ENCODE measurements at places on chromosomes 4 and X.

GRCh38 chr4:123953566-123953965 is 557.0 kb downstream of the SPRY1 start:
- no peak for DNase-seq

- DNase-seq: no peak
These were observed 12.0 kb downstream of the HMX1 start for GRCh38 chr4:8859550-8860095.

DNA sequence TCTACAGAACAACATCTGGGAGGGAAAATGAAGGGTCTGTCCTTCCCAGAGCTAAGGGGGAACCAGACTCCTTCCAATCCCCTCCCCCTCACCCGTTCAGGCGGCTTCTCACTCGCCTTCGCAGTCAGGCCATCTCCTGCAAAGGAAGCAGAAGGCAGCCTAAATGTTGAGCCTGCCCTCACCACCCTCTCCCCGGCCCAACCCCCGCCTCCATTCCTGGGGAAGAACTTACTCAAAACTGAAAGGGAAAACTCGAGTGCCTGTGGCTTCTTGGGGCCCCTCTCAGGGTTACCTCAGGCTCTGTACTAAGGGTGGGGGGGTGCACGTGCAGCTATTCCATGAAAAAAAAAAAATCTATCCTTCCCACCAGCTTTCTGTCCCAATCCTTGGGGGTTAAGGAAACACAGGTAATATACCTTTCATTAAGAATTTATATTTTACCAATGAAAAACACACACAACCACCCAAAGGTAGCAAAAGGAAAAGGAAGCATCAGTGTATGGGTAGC is 2.4 kb downstream of the ZMYM3 start:
- DNase-seq: no peak

- no peak for DNase-seq
These were observed 11.2 kb downstream of the IRAK1 start for GRCh38 chrX:154008521-154008920.

DNA sequence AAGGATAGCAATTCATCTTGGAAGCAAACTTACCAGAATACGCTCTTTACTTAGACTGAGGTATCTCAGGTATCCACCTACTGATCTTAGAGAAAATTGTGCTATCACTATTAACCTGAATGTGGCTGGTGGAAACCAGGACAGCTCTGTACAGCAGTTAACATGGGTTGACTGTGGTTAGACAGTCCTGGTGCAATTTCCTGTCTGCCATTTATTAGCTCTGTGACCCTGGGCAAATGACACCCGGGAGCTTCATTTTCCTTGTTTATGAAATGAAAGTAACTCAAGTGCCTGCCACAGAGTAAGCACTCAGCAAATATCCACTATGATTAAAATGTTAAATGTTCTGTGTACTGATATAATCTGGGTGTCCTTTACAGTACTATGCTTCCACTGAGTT is 60.0 kb downstream of the SMC1A start:
- DNase-seq: no peak

All from effector CD4-positive, alpha-beta T cell (primary cell).